ENCODE measurements at places on chromosomes 6 and 20. TPM values are rescaled to one million over a fixed set of nuclear protein-coding genes. Genes with fewer than 3 reads are reported as not detected.

The TOX2 gene
- total RNA-seq, result 0.63 TPM

The PCSK2 gene
- total RNA-seq, result not detected

The NHSL1 gene
- total RNA-seq, result 0.19 TPM

The IMPG1 gene
- not detected for total RNA-seq

The FOXQ1 gene
- total RNA-seq, result not detected

The PLN gene
- total RNA-seq, result not detected

The GJA10 gene
- total RNA-seq, result not detected

The OVOL2 gene
- total RNA-seq, result not detected

The ZNF292 gene
- total RNA-seq, result 48.3 TPM

The SPATA25 gene
- total RNA-seq, result 1.7 TPM

The CDC25B gene
- 58.6 TPM for total RNA-seq

The RHAG gene
- total RNA-seq, result not detected

The LAMA2 gene
- total RNA-seq, result 0.72 TPM

The THBS2 gene
- not detected for total RNA-seq

The BCL2L1 gene
- total RNA-seq, result 263 TPM

The GLP1R gene
- total RNA-seq, result 0.15 TPM

The ARG1 gene
- total RNA-seq, result not detected

Data from activated CD8-positive, alpha-beta memory T cell treated with anti-CD3 and anti-CD28 coated beads for 36 hours (primary cell).